B cell (primary cell): ENCODE measurements at places on chromosomes 16 and 17.

GRCh38 chr16:2962334-2963073 is 1.6 kb upstream of the KREMEN2 start:
- no peaks in the 10 kb centered on the region for H3K36me3 ChIP-seq
- peaks cover 52% of the 10 kb centered on the region for H3K4me1 ChIP-seq
- no peak overlapping the region for H3K4me3 ChIP-seq
- H3K27me3 ChIP-seq = no peaks in the 10 kb centered on the region

DNA sequence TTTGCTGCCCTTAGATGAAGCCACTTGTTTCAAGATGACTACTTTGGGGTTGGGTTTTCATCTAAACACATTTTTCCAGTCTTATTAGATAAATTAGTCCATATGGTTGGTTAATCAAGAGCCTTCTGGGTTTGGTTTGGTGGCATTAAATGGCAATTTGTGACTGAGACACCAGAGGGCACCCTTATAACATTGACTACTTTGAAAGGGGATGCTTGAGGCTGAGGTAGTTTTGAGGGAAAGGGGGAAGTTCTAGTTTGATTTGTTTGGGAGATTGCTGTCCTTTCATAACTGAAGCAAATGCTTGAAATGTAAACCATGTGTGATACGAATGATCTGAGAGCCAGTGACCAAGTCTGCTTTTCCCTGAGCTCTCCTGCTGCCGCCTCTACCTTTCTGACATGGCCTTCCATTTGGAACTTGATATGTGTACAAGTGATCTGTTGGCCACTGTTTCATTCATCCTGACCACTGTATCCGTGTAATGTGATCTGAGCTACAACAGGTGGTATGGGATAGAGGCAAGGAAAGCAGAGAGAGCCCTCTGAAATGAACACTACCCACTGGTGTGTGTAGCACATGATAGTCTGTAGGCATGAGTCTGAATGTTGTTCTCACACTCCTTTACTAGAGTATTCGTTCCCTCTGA is 5.8 kb upstream of the RARA start:
- H3K36me3 ChIP-seq = no peaks in the 10 kb centered on the region
- DNase-seq = peak; percentile 86
- H3K27me3 ChIP-seq = no peaks in the 10 kb centered on the region

DNA sequence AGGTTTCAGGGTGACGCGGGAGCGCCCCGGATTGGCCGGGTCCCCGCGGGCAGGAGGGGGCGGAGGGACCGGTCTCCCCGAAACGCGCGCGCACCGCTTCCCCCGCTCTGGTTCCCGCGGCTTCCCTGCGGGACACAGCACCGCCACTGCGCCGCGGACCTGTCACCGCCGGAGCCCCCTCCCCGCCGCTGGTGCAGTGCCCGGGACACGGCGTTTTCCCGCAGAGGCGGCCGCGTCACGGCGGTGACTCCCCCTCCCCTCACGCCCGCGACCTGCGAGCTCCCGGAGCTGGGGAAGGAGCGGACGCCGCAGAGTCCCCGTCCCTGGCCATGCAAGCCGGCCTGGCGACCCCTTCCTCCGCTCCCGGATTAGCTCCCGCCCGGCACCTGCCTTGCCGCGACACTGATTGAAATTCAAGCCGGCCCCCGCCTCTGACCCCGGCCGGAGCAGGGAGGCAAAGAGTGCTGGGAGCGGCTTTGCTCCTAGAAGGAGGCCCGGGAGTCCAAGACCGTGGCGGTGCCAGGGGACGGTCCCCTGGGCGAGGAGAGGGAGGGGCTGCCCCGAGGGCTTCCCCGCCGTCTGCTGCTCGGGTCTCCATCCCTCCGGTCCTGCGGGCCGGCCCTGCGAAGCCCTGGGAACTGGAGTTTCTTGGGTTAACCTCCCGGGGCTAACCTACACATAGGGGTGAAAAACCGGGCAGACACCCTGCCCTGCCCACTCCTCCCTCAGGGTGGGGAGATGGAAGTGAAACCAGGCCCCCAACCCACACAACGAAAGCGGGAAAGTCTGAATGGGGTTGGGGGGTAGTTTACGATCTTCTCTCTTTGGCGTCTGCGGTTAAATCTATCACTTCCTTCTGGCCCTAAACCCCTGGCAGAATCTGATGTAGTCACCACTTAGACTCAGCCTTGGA is 1.0 kb downstream of the RHBDL3 start:
- peak overlapping the region; percentile 58 for H3K4me3 ChIP-seq
- H3K36me3 ChIP-seq = no peaks in the 10 kb centered on the region
- H3K4me1 ChIP-seq = peaks cover 24% of the 10 kb centered on the region

GRCh38 chr16:20774703-20775362 is 11.0 kb downstream of the ACSM3 start:
- no peak overlapping the region for H3K4me3 ChIP-seq
- H3K4me1 ChIP-seq = no peaks in the 10 kb centered on the region
- no peaks in the 10 kb centered on the region for H3K36me3 ChIP-seq
- DNase-seq = peak; percentile 56

GRCh38 chr16:50977138-50977537 is 173.9 kb downstream of the SALL1 start:
- H3K27me3 ChIP-seq = no peaks in the 10 kb centered on the region
- H3K36me3 ChIP-seq = no peaks in the 10 kb centered on the region
- DNase-seq = no peak
- no peak overlapping the region for H3K27ac ChIP-seq
- H3K4me3 ChIP-seq = no peak overlapping the region
- no peaks in the 10 kb centered on the region for H3K4me1 ChIP-seq
